ENCODE measurements at places on chromosomes 11 and 22.

- peak; percentile 77 for DNase-seq
These were observed 28.5 kb downstream of the RCOR2 start for GRCh38 chr11:63888170-63889086.

DNA sequence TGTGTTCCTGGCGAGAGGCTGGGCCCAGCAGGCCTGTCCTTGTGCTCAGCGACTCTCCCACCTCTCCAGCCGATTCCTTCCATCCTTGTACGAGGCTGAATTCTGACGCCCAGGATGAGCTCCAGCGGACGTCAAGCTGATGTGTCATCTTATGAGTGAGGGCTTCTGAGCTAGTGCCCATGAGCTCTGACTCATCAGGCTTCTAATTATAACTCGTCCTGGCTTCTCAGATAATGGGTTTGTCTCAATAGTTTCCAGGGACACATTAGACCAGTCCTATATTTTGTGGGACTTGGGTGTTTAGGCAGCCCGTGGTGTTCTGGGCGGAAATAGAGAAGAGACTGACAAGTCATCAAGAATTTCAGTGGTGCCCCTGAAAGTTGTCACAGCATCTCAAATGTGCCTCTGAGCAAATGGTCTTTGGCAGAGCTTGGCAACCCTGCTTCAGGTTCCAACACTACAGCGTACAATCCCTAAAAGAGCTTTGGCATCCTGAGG, 108.2 kb upstream of the CD44 start:
- peak; percentile 96 for DNase-seq

GRCh38 chr11:80782135-80782885, 1341.5 kb upstream of the TENM4 start:
- DNase-seq, result no peak

GRCh38 chr11:72012897-72013721, 14.4 kb downstream of the IL18BP start:
- DNase-seq, result peak; percentile 97

DNA sequence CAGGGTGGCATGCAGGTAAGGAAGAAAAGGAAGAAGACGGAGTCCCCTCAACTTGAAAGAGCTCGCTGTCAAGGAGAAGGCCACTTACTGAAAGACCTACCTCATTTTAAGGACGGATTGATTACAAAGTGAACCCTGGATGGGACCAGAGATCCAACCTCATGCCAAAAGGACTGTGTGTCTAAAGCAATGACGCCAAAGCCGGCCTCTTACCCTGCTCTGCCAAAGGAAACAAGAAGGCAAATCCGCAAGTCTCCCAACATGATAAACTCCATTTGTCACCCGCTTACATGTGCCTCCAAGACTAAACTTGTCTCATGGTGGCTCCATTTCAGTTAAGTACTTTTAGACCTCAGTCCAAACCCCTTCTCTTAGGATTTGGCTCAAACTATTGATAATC, 148.7 kb upstream of the MTMR2 start:
- no peak for DNase-seq

GRCh38 chr11:113448316-113448677, 26.9 kb downstream of the DRD2 start:
- no peak for DNase-seq

- no peak for DNase-seq
These were observed 82.7 kb downstream of the PAX6 start for GRCh38 chr11:31728432-31728831.

- no peak for DNase-seq
These were observed 72.0 kb downstream of the TRIM29 start for GRCh38 chr11:120065876-120066275.

GRCh38 chr11:1691026-1691877, 5.7 kb upstream of the KRTAP5-6 start:
- DNase-seq, result no peak

DNA sequence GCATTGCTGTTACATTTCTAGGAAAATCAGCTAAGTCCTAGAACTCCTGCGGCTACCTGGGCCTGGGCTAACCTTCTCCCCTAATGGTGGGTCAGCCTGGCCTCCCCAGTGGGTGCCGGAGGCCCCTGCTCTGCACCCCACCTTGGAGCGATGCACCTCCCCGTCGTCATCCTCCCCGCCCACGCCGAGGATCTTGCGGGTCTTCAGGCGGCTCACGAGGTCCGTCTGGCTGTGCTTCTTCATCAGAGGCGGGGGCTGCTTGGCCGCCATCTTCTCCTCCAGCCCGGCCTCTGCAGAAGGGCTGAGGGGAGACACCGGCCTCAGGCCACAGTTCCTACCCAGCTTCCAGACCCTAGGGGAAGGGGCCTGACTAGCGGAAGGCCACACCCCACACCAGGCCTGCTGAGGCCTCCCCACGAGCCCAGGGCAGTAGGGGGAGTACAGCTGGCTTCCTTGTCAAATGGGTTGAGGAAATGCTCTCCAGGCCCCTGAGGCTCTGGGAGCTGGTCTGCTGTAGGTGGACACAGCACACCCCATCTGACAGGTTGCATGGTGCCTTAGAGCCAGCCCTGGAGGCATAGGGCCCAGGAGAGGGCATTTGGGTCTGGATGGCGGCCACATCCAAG, 12.5 kb downstream of the TP53I11 start:
- DNase-seq, result no peak

- peak; percentile 58 for DNase-seq
These were observed 15.8 kb downstream of the CYB5R2 start for GRCh38 chr11:7657306-7658025.

GRCh38 chr11:16613262-16613511, 125.3 kb upstream of the C11orf58 start:
- DNase-seq, result no peak

GRCh38 chr22:38213319-38213989, 11.7 kb downstream of the MAFF start:
- DNase-seq, result no peak

GRCh38 chr11:102268083-102268984, 49.0 kb upstream of the BIRC3 start:
- peak; percentile 85 for DNase-seq

DNA sequence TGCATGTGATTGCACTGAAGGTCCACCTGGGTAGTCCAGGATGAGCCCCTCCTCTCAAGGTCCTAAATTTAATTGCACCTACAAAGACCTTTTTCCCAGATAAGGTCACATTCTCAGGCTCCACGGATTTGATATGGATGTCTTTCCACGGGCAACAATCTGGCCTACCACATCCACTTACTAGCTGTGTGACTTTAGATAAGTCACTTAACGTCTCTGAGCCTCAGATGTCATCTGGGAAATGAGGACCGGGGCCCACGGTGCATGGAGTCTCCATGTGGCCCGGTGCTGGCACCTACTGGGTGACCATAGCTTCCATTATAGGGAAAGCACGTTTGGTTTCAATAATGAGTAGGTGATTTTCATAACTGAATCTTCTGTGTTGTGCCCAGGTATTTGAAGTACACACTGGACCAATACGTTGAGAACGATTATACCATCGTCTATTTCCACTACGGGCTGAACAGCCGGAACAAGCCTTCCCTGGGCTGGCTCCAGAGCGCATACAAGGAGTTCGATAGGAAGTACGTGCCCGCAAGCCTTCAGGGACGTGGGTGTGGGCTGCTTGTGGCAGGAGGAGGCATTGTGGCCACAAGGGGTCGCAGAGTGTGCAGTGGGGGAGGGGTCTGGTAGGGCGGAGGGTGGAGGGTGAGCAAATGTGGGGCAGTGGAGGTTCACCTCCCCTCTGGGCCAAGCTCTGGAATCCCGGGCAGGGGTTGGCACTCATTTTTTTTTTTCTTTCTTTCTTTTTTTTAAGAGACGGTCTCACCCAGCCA, 55.7 kb downstream of the ARHGAP8 start:
- DNase-seq, result no peak

- DNase-seq, result no peak
These were observed 57.8 kb downstream of the SPATA19 start for GRCh38 chr11:133787379-133788141.

GRCh38 chr22:49986325-49986724, 25.8 kb downstream of the PIM3 start:
- DNase-seq, result no peak

DNA sequence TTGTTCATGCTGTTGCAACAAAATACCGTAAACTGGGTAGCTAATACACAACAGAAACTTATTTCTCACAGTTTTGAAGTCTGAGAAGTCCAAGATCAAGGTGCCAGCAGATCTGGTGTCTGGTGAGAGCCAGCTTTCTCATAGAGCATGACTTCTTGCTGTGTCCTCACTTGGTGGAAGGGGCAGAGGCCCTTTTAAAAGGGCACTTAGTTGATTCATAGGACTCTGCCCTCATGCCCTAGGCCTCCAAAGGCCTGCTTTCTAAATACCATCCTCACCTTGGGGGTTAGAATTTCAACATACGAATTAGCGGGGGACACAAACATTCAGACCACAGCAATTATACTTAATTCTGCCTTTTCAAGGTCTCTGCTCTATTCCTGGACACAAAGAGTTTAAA, 52.3 kb upstream of the FDX1 start:
- DNase-seq, result no peak

DNA sequence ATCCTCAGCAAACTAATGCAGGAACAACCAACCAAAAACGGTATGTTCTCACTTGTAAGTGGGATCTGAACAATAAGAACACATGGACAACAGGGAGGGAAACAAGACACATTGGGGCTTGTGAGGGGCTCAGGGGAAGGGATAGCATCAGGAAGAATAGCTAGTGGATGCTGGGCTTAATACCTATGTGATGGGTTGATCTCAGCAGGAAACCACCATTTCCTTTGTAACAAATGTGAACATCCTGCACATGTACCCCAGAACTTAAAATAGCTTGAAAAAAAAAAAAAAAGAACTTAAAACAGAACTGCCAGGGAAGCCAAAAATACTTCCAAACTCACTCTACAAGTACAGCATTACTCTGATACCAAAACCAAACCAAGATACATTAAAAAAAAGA, 33.8 kb downstream of the CASP4 start:
- no peak for DNase-seq

GRCh38 chr22:17380359-17381087, 11.3 kb downstream of the CECR2 start:
- DNase-seq, result no peak

DNA sequence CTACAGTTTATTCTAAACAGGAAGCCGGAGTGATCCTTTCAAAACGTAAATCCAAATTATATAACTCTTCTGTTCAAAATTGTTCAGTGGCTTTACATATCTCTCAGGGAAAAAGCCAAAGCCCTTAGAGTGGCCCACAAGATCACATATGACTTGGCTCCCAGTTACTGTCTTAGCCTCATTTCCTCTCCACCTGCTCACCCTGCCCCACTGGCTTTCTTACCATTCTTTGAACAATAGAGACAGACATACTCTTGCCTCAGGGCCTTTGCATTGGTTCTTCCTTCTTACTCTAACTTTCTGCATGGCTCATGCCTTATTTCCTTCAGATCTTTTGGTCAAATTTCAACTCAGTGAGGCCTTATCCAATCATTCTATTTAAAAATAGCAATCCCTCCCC, 52.1 kb downstream of the STIM1 start:
- DNase-seq, result no peak

- DNase-seq, result no peak
These were observed 23.9 kb downstream of the CAPN1 start for GRCh38 chr11:65205602-65205967.

- DNase-seq, result peak; percentile 18
These were observed 34.9 kb upstream of the NFRKB start for GRCh38 chr11:129930296-129930695.
